ENCODE measurements at places on chromosomes 7 and 10. TPM values are rescaled to one million over a fixed set of nuclear protein-coding genes. Genes with fewer than 3 reads are reported as not detected.

- no peak overlapping the region for H3K4me3 ChIP-seq
- no peaks in the 10 kb centered on the region for H3K36me3 ChIP-seq
- H3K4me1 ChIP-seq = no peaks in the 10 kb centered on the region
- peaks cover 74% of the 10 kb centered on the region for H3K27me3 ChIP-seq
- no peak overlapping the region for H3K27ac ChIP-seq
Measured at GRCh38 chr7:154698726-154699291, 304.1 kb downstream of the PAXIP1 start.

GRCh38 chr7:23275912-23276311 lies 23.2 kb upstream of the MALSU1 start:
- no peak overlapping the region for H3K27ac ChIP-seq
- H3K27me3 ChIP-seq = no peaks in the 10 kb centered on the region
- DNase-seq = no peak
- no peaks in the 10 kb centered on the region for H3K36me3 ChIP-seq
- H3K4me3 ChIP-seq = no peak overlapping the region

DNA sequence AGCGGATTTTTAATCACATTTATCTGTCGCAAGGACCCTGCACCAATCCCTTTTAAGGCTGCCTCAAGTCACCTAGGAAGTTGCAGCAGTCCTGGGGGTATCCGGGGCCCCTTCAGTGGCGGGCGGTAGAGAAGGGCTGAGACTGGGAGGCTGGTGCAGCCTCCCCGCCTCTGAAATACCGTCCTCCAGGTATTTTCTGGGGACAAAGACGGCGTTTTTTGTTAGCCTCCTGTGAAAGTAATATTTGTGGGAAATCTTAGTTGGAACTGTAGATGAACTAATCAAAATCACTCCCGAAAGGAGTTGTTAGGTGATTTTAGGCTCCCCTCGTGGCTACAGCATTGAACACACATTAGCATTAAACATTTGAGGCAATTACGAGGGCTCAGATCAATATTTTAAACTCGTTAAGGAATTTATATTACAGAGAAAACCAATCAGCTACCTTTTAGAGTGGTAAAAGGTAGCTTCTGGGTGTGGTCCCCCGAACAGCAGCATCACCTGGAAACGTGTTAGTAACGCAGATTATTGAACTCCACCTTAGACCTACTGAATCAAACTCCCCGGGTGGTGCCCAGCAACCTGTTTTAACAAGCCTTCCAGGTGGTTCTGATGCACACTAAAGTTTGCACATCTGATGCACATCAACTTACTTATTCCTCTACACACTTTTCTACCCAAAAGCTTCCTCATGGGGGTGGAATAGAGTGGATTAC lies 530 bp upstream of the ANXA7 start:
- H3K4me3 ChIP-seq = peak overlapping the region; percentile 84
- H3K36me3 ChIP-seq = peaks cover 9% of the 10 kb centered on the region
- H3K27me3 ChIP-seq = no peaks in the 10 kb centered on the region
- peak overlapping the region; percentile 89 for H3K27ac ChIP-seq
- peak; percentile 24 for DNase-seq

DNA sequence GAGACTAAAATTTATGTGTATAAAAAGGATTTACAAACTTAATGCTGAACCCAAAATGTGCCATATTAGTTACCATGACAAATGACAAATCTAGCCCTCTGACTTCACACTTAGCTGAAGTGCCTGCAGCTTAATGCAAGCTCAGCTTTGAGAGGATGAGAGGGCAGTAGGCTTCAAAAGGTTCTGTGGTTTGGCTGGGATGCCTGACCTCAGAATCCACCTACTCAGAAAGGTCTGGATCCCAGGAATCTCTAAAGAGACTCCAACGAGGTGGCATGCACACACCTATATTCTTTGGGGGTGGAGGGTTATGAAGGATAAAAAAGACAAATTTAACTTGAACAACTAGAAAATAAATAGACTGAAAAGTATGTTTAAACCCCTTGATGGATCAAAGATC lies 213.4 kb downstream of the TAX1BP1 start:
- no peaks in the 10 kb centered on the region for H3K27me3 ChIP-seq
- H3K27ac ChIP-seq = no peak overlapping the region
- H3K4me3 ChIP-seq = no peak overlapping the region
- DNase-seq = no peak
- no peaks in the 10 kb centered on the region for H3K36me3 ChIP-seq

DNA sequence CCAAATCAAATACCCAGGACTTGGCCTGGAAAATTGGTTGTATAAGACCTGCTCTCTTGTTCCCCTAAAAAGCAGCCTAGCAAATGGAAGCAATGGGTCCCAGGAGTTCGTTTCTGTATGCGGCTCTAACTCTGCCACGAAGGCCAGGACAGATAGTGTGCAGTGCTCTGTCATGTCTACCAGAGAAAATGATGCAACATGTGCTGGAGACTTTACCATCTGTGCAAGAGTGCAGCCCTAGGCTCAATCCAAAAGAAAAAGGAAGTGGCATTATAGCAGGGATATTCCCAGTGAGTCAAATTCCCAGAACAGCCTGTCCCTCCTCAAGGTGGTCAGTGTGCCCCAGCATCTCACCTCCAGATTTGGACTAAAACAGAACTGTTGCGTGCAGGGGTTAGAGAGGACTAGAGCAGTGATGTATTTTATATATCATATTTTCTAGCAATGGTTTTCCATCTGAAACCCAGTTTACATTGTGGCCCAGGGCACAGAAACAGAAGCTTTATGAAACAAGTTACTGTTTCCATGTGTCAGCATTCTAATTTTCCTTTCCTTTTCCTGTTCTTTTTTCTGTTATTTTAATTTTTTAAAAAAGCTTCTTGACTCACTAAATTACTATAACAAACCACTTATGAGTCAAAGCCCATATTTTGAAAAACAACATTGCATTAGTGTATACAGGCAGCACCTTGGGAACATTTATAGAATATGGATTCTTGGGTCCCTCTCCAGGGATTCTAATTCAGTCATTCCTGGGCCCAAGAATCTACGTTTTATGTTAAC lies 311.2 kb downstream of the RNLS start:
- no peak overlapping the region for H3K4me3 ChIP-seq
- H3K4me1 ChIP-seq = peaks cover 15% of the 10 kb centered on the region
- no peak for DNase-seq
- H3K36me3 ChIP-seq = no peaks in the 10 kb centered on the region
- no peak overlapping the region for H3K27ac ChIP-seq

- no peaks in the 10 kb centered on the region for H3K4me1 ChIP-seq
- H3K27me3 ChIP-seq = no peaks in the 10 kb centered on the region
- no peak for DNase-seq
- H3K36me3 ChIP-seq = no peaks in the 10 kb centered on the region
Measured at GRCh38 chr10:63369711-63370110, 96.1 kb downstream of the JMJD1C start.

GRCh38 chr7:90384433-90384832 lies 18.8 kb upstream of the CLDN12 start:
- no peak for DNase-seq
- H3K4me3 ChIP-seq = no peak overlapping the region
- H3K27me3 ChIP-seq = no peaks in the 10 kb centered on the region
- no peak overlapping the region for H3K27ac ChIP-seq

DNA sequence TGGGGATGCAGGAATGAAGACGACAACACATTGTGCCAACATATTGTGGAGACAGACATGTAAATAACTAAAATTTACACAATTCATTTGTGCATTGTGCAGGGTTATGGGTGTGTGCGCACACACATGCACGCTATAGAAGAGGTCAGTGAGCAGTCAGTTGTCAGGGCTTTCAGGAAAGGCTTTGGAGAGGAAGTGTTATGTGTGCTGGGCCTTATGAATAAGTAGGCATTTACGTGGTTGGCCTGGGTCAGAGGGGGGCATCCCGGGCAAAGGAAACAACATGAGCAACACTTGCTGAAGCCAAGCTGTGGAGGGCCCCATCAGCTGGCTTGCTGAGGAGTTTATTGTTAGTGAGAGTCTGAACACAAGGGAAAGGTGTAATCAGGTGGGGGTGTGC lies 4.1 kb downstream of the PRXL2A start:
- H3K4me1 ChIP-seq = peaks cover 24% of the 10 kb centered on the region
- no peak for DNase-seq
- H3K36me3 ChIP-seq = no peaks in the 10 kb centered on the region
- H3K4me3 ChIP-seq = no peak overlapping the region

GRCh38 chr10:72009425-72010081 lies 45.4 kb downstream of the CHST3 start:
- no peak for DNase-seq
- H3K4me3 ChIP-seq = no peak overlapping the region
- no peaks in the 10 kb centered on the region for H3K36me3 ChIP-seq

GRCh38 chr10:72875250-72876055 lies 18.1 kb upstream of the OIT3 start:
- H3K27me3 ChIP-seq = no peaks in the 10 kb centered on the region
- H3K36me3 ChIP-seq = peaks cover 12% of the 10 kb centered on the region
- DNase-seq = peak; percentile 53
- no peak overlapping the region for H3K4me3 ChIP-seq
- H3K4me1 ChIP-seq = no peaks in the 10 kb centered on the region
- H3K27ac ChIP-seq = no peak overlapping the region

GRCh38 chr7:18370633-18371032 lies 124.9 kb upstream of the HDAC9 start:
- no peak overlapping the region for H3K4me3 ChIP-seq
- no peaks in the 10 kb centered on the region for H3K36me3 ChIP-seq
- H3K27ac ChIP-seq = no peak overlapping the region
- no peaks in the 10 kb centered on the region for H3K4me1 ChIP-seq
- no peaks in the 10 kb centered on the region for H3K27me3 ChIP-seq

DNA sequence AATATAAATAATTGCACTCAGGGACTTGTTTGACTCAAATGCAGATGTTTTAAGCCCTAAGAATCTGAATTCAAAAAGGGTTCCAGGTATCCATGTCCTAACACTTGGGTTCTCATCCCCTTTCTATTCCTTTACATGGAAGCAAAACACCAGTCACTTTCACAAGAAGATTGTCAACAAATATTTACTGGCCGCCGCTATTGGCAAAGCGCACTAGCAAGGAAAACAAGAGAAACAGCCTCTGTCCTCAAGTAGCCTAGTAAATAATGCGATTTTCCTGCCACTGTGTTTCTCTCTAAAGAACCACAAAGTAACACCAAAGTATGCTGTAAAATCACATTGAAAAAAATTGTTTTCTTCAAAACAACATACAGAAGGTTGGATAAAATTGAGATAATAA lies 66.7 kb upstream of the EZH2 start:
- no peak overlapping the region for H3K27ac ChIP-seq
- H3K4me1 ChIP-seq = peaks cover under 1% of the 10 kb centered on the region
- H3K36me3 ChIP-seq = no peaks in the 10 kb centered on the region

The PNLIPRP1 gene
- not detected for total RNA-seq

The SPDYE3 gene
- not detected for total RNA-seq

The ACBD7 gene
- total RNA-seq = 8.2 TPM

The PNLIPRP3 gene
- not detected for total RNA-seq

The DGKB gene
- total RNA-seq = 0.48 TPM
